ENCODE measurements at places on chromosomes 4 and X.
A peak's percentile ranks its signal among the peaks of the same experiment; 100 is the strongest.

DNA sequence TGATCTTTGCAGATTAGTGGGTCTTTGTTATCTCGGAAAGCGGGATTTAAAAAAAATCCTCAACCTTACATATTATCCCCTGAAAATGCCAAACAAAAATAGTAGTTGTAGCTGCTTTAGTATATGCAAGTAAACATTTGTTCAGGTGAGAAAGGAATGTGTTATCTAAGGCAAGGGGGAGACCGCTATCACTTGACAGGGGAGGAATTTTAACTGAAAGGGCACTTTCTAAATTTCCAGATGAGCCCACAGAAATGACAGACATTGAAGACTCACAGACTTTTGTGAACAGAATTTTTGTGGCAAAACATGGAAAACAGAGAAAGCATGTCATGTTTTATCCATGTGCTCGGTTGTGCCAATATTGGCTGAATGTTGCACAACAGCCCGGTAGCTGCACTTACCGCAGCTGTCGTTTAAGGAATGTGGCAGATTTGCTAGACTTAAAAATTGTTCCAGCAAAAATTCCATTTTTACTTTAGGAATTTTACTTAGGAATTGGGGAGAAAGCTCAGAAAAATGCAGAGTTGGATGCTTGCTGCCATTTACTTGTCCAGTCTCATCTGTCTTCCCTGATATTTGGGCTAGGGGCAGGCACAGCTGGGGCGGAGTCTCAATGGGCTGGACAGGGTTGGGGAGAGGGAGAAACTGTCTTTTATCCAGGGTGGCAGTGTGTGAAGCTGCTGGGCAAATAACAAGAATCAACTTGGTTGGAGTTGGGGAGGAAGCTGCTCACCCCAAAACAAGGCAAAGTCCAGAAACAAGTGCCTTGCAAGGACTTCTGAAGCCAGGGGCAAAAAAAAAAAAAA, 94.6 kb upstream of the RPS6KA3 start:
- no peak for DNase-seq

- no peak for DNase-seq
Observed at GRCh38 chrX:119041175-119041574, 31.6 kb upstream of the CT47C1 start.

DNA sequence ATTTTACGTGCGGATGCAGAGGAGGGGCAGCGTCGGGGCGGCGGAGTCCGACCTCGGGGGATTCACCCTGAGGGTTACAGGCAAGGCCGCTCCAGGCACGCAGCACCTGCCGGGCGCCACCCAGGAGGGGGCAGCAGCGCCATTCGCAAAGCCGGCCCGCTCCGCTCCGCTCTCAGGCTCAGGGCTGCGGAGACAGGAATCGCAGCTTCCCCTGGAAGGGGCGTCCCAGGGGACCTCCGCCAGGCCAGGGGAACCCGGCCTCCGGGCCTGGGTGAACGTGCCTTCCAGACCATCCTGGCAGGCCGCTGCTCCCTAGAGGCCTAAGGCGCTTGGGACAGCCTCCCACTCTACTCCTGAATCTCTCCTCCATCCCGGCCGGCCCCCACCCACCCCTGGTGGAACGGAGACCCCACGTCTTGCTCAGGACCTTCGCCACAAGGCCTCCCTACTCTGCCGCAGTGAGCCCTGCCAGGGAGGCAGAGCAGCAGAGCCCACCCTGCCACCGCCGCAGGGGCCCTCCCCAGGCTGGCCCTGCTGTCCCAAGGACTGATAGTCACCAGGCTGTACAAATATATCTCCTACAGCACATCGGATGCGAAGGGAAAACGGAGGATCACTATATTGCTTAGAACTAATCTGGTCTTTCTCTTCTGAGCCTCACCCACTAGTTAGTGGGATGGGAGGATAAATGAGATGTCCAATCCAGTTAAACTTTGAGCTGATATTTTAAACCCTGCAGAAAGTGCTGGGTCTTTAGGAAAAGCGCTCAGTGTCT, 115.0 kb downstream of the SMIM20 start:
- no peak for DNase-seq

DNA sequence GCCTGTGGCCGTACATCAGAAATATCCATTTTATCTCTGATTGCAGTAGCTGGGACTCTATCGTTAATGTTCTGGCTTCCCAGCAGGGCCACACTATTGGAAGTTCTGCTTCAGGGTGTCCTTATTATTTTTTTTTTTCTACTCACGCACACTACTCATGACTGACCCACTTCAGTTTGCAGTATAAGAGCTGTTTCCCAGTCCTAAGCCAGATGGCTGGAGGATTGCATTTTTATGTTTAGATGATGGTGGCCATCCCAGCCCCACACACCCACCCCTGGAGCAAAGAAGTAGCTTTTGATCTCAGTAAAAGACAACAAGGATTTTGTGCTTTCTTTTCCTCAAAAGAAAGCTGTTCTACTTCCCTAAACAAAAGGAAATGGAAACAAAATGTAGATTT, 557.0 kb upstream of the GALNTL6 start:
- no peak for DNase-seq

- no peak for DNase-seq
Observed at GRCh38 chr4:173499658-173500535, 30.1 kb downstream of the HAND2 start.

DNA sequence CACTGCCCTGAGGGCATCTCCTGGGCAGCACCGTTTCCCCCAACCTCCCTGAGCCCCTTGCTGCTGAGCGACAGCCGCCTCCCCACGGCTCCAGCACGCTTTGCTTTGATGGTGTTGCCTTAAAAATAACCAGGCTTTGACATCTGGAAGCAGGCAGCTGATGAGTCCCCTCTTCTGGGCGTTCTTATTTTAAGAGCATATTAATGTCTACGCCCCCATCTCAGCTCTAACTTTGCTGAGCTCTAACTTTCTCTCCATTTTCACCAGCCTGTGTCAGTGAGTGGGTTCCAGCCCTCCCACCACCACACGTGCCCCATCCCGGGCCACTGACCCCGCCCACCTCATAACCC, 70.2 kb downstream of the ADRA2C start:
- DNase-seq, result no peak

GRCh38 chr4:1351854-1352566, 5.0 kb downstream of the UVSSA start:
- peak; percentile 78 for DNase-seq

DNA sequence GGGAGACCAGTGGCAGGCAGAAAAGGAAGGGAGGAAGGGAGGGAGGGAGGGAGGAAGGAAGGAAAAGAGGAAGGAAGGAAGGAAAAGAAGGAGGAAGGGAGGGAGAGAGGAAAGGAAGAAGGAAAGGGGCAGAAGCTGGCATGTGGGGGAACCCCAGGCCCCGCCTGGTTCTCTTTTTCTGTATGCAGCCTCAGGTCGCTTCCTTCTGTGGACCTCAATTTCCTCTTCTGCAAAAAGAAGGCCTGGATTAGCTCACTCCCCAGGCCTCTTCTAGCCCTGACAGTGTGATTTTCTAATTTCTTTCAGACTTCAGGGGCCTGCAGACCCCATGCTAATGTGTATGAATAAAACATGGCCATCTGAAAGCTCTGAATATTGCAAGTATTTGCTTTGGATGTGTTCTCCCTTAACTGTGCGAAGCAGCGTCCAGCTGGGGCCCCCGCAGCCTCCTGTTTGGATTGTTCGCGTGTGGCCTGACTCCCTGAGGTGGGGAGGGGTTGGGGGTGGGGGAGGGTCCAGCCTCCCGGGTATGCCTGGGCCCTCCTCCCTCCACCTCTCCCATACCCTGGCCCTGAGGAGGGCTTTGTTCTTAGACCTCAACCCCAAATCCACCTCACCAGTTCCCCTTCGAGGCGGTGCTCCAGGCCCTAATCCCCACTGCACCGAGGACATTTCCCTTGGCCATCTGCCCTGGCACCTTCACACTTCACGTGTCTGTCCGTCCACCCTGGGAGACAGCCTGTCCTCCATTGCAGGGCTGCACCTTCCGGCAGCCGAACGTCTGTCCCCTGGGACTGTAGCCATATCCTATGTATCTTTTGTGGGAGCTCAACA, 199.9 kb upstream of the ATP6AP2 start:
- DNase-seq, result no peak

GRCh38 chrX:100674705-100675104, 30.7 kb downstream of the SRPX2 start:
- DNase-seq, result peak; percentile 32

DNA sequence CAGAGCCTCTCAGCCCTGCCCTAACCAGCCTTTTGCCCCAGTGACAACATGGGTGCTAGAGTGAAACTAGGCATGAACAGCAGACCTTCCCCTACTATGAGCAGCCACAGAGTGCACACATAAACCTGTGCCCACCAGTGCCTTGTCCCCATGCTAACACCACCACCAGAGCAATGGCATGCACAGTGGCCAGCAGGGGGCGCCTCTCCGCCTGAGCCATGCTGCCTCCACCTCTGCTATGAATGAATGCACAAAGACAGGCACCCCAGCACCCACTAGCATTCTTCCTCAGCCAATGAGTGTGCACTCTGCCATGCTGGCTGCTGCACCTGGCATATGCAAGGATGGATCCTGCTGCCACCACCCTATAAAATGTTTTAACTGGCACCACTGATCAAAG, 286.9 kb upstream of the FGF16 start:
- no peak for DNase-seq

- no peak for DNase-seq
Observed at GRCh38 chrX:110836982-110837381, 41.4 kb upstream of the CHRDL1 start.
